Dorsolateral prefrontal cortex (tissue), 122 donors: ENCODE measurements at places on chromosomes 1 and 21. TPM values are rescaled to one million over a fixed set of nuclear protein-coding genes. Genes with fewer than 3 reads are reported as not detected.

Gene ZNF593
- 20.8 TPM for total RNA-seq

Gene KCNH1
- total RNA-seq = 95.5 TPM

Gene PRAMEF15
- not detected for total RNA-seq

Gene ZMYND12
- 3.4 TPM for total RNA-seq

Gene MAN1C1
- total RNA-seq = 62.6 TPM

Gene SPRR5
- not detected for total RNA-seq

Gene VWA5B1
- 0.31 TPM for total RNA-seq

DNA sequence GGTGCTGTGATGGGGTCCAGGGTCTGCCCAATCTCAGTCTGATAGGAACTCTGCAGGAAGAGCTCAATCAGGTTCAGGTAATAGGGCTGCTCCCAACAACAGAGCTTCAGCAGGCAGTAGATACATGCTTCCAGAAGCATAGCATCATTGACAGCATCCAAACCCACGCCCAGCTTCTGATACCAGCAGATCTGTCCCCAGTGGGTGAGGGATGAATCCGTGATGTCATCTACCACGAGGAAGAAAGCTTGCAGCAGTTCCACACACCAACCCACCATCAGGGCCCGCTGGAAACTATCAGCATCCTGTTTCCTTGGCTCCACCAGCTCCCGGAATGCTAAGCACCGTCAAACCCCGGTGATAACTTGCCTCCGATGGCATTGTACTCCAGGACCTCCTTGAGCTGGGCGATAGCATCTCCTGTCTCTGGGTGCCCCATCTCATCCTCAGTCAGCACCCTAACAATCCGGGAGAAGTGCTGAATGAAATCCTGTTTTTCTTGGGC lies 14.7 kb downstream of the NEK2 start:
- no peak for DNase-seq

DNA sequence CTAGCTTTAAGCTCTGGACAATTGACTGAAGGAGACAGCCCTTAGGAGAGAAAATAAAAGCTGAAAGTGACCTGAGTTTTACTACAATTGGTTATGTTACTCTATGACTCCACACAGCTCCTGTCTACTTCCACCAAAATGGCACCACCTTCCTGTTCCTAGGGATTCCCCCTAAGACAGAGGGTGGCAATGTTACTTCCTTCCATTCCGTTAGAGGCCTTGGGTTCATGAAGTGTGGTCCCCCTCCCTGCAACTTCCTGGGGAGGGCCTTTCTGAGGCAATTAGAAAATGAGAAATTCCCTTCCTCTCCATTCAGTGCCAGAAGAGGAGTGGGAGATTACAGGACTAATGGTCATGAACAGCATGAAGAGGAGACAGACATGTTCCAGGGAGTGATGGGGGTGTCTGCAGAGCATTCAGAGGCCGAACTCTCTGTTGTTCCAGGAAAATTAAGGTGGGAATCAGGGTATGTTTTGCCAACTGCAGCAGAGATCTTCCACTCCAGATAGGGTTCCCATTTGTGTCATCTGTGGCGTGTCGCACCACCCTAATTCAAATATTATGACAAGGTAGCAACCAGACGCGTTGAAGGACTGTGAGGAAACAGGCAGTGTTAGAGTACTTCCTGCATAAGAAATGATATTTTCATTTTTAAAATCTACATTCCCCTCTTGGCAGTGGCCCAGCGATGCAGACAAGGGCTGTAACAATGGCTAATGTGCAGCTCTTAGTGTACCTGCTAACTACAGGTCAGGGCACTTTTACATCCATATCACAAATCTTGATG lies 53.1 kb upstream of the TRIM67 start:
- DNase-seq = no peak

GRCh38 chr1:75539230-75540116 lies 71.4 kb downstream of the SLC44A5 start:
- no peak for DNase-seq

DNA sequence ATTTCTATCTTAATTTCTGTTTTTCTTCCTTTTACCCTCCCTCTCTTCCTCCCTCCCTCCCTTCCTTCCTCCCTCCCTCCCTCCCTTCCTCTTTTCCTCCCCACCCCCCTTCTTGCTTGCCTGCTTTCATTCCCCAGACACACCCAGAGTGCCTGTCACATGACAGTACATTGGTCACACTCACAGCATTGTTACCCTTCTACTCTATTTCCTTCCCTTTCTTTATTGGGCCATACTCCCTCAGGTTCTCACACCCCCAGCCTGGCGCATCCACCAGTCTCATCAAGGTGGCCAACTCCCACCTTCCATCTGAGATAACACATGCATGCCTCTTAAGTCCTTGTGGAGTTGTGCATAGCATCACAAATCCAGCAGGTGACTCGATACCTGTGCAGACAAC lies 10.9 kb downstream of the TMPRSS3 start:
- no peak for DNase-seq

DNA sequence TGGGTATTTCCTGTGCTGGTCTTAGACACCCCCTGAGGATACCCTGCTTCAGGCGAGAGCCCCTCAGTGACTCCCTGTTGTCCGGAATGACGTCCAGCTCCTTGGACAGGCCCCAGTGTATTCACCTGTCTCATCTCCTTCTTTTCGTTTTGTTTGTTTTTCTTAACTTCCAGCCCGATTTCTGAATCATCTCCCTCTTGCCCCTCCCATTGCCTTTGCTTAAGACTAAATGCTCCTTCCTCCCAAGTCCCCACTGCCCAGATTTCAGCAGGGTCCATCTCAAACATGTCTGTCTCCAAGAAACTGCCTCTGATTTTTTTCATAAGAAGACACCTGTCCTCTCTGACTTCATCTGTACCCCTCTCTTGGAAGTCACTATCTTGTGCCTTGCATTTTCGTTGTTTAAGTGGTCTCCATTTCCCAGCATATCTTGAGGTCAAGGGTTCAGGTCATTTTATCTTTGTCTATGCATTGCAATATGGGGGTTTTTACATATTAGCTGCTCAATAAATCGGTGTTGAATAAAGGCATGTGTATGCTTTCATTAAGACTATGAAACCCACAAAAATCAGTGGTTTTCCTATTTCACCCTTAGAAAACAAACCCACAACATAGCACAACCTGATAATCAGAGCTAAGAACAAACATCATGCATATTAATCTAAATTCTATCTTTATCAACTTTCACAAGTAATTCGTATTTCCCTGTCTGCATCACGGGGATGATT lies 58.4 kb upstream of the LGALS8 start:
- no peak for DNase-seq

DNA sequence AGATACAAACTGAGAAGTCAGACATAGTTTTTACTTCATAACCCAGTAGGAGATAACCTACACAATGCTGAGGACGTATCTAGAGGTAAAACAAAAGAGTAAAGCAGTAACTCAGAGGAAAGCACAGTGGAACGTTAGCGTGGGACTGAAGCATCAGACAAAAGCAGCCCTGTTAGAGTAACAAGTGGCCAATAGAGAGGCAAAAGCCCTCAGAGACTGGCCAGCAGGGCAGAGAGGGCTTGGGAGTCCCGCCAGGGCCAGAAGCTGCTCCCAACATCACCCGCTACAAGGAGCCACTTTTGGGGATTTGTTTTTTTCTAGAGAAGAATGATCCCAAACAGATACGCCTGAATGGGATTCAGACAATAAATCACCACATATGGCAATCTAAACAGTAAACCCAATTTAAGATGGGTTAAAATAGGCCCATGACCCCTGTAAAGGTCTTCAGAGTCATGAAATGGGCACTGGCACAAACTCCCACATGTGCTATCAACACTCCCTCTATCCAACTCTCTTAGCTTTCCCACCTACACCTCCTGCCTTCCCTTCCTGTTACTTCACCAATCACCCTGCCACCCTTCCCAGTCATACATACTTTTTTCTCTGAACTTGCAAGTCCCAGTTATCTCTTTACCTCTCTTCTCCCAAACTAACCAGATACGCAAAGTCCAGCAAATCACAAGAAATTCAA lies 17.2 kb downstream of the TADA1 start:
- peak; percentile 78 for DNase-seq

DNA sequence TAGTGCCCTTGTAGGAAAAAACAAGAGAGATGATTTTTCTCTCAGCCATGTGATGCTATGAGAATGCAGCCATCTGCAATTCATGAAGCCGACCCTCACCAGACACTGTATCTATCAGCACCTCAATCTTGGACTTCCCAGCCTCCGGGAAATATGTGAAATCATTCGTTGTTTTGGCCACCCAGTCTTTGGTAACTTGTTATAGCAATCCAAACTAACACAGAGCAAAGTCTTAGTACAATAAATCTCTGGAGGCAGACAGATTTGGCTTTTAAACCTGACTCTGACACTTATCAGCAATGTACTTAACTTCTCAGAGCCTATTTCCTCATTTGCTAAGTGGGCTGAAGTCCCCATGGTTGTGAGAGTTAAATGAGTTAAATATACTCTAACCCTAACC lies 5.1 kb upstream of the MED18 start:
- DNase-seq = no peak

DNA sequence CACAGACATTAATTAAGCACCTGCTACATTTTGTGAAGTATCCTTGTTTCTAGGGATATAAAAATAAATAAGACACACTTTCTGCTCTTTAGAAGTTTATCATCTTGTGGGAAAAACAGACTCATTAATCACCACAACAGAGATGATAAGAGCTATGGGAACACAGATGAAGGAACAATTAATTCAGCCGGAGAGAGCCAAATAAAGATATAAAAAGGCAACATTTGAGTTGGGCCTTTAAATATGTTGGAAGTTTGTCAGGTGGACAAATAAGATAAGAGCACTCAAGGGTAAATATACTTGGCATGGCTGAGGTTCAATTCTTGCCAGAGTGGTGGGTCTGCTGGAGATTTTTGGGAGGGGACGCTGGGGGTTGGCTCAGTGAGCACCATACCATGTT lies 34.2 kb upstream of the VTCN1 start:
- DNase-seq = no peak

GRCh38 chr1:86471291-86471690 lies 2.6 kb downstream of the CLCA1 start:
- no peak for DNase-seq

DNA sequence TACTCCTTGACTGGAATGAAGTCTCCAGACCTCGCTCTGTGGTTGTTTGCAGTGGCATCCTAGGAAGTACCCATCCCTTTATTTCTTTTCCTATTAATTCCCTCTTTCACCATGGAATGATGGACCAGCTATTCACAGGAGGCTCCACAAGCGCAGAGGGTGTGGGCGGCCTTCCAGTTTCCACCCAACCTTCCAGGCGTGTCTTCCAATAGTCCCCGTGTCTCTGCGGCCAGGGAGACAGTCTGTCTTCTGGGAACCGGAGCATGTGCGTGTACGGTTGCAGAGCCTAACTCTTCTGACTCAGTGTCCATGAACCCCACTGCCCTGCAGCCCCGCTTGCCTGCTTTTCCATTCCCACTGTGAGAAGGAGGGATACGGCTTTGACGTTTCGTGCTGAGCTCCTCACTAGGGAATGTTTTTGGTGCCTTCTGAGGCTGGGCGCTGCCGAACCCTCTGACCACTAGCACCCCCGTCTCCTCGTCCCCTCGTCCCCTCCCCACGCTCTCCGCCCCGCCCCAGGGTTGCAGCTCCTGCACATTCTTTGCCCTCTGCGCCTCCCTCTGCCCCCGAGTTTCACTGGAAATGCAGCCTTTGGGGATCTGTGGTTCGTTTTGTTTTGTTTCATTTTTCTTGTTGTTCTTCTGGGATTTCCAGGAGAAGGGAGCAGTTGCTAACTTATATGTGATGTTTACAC lies 26.3 kb upstream of the FAM3B start:
- no peak for DNase-seq

GRCh38 chr1:15343729-15344128 lies 66.0 kb upstream of the EFHD2 start:
- DNase-seq = no peak

- no peak for DNase-seq
These were observed 75.1 kb upstream of the WLS start for GRCh38 chr1:68307378-68307787.
